Stomach (tissue), 19 donors: ENCODE measurements at places on chromosomes 13 and 19. TPM values are rescaled to one million over a fixed set of nuclear protein-coding genes. Genes with fewer than 3 reads are reported as not detected.
A peak's percentile ranks its signal among the peaks of the same experiment; 100 is the strongest.

GRCh38 chr13:22594041-22594440 lies 586.7 kb upstream of the SGCG start:
- H3K27ac ChIP-seq: no peak overlapping the region
- no peak for DNase-seq
- H3K36me3 ChIP-seq: no peaks in the 10 kb centered on the region
- no peak overlapping the region for H3K4me3 ChIP-seq
- no peaks in the 10 kb centered on the region for H3K4me1 ChIP-seq

DNA sequence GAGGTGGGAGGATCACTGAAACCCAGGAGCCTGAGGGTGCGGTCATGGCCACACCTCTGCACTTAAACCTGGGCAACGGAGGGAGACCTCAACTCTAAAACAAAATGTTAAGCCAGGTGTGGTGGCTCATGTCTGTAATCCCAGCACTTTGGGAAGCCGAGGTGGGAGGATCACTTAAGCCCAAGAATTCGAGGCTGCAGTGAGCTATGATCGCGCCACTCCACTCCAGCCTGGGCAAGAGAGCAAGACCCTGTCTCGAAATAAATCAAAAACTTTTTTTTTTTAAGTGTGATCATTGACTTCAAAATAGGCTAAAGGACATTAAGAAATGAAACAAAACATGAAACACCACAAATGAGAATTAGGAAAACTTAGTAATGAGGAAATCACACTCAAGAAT lies 16.3 kb upstream of the ADPRHL1 start:
- no peaks in the 10 kb centered on the region for H3K27me3 ChIP-seq
- no peaks in the 10 kb centered on the region for H3K4me1 ChIP-seq
- no peak overlapping the region for H3K4me3 ChIP-seq
- DNase-seq: no peak
- peaks cover 13% of the 10 kb centered on the region for H3K36me3 ChIP-seq

- DNase-seq: peak; percentile 78
- H3K36me3 ChIP-seq: no peaks in the 10 kb centered on the region
- H3K4me1 ChIP-seq: peaks cover 48% of the 10 kb centered on the region
- no peak overlapping the region for H3K4me3 ChIP-seq
These were observed 2.9 kb downstream of the RASIP1 start for GRCh38 chr19:48737360-48737998.

- DNase-seq: no peak
- no peak overlapping the region for H3K4me3 ChIP-seq
- no peaks in the 10 kb centered on the region for H3K4me1 ChIP-seq
These were observed 456.0 kb downstream of the TBC1D4 start for GRCh38 chr13:75025956-75026355.

The SOHLH2 gene
- 0.18 TPM for total RNA-seq

The WDR83 gene
- 9.6 TPM for total RNA-seq

The STAP2 gene
- 43.3 TPM for total RNA-seq
